Camera-type eye (tissue), 1 donor: ENCODE measurements at places on chromosomes 3 and 15. TPM values are rescaled to one million over a fixed set of nuclear protein-coding genes. Genes with fewer than 3 reads are reported as not detected.

Gene CCR3
- total RNA-seq: not detected

Gene PLAAT1
- total RNA-seq: 4.5 TPM

Gene CHRNB4
- 28.1 TPM for total RNA-seq

Gene AMT
- total RNA-seq: 13.3 TPM

Gene GOLGA8M
- total RNA-seq: 1.9 TPM

Gene BCL2A1
- 1.5 TPM for total RNA-seq

Gene PLA2G4D
- not detected for total RNA-seq

Gene POLQ
- total RNA-seq: 5.6 TPM

Gene TRIP4
- 27.2 TPM for total RNA-seq

Gene ZCWPW2
- 2.6 TPM for total RNA-seq

Gene STXBP5L
- total RNA-seq: 22.0 TPM

Gene GOLGA6B
- not detected for total RNA-seq

Gene FAM107A
- total RNA-seq: 18.9 TPM

Gene PRTG
- total RNA-seq: 34.4 TPM

Gene IQCF5
- total RNA-seq: not detected

Gene TMEM266
- 1.1 TPM for total RNA-seq

Gene SLC35A5
- total RNA-seq: 65.5 TPM

Gene LDHAL6B
- total RNA-seq: not detected

Gene DCUN1D1
- 58.7 TPM for total RNA-seq

Gene PRR20G
- not detected for total RNA-seq

Gene STAG1
- total RNA-seq: 121 TPM

Gene GCNT3
- 0.99 TPM for total RNA-seq

Gene C3orf62
- 7.5 TPM for total RNA-seq

Gene BSN
- 14.3 TPM for total RNA-seq

Gene MOBP
- not detected for total RNA-seq

Gene ISLR2
- total RNA-seq: 50.0 TPM

Gene TMEM45A
- total RNA-seq: 16.9 TPM

Gene SST
- not detected for total RNA-seq

Gene TMEM40
- 0.82 TPM for total RNA-seq

Gene NR1I2
- total RNA-seq: 0.38 TPM

Gene GASK1A
- total RNA-seq: 24.4 TPM

Gene TMC3
- 0.22 TPM for total RNA-seq

Gene HESX1
- total RNA-seq: 1.9 TPM

Gene CNTN4
- total RNA-seq: 98.5 TPM

Gene SPPL2A
- total RNA-seq: 83.6 TPM

Gene CORO2B
- 43.0 TPM for total RNA-seq

Gene CAPN3
- total RNA-seq: 28.4 TPM

Gene SLC28A2
- total RNA-seq: not detected

Gene C3orf80
- 0.66 TPM for total RNA-seq

Gene KATNBL1
- total RNA-seq: 110 TPM

Gene UROC1
- total RNA-seq: 0.11 TPM

Gene MESP1
- 1.2 TPM for total RNA-seq

Gene SV2B
- total RNA-seq: 112 TPM

Gene CHDH
- 9.1 TPM for total RNA-seq

Gene GPR27
- 9.1 TPM for total RNA-seq

Gene KBTBD12
- total RNA-seq: 6.0 TPM

Gene SSUH2
- total RNA-seq: 0.77 TPM

Gene CHMP2B
- 44.2 TPM for total RNA-seq

Gene SEMA5B
- 33.2 TPM for total RNA-seq

Gene CFAP100
- total RNA-seq: not detected

Gene ST3GAL6
- 7.3 TPM for total RNA-seq

Gene MKRN3
- total RNA-seq: 34.4 TPM

Gene TLR9
- not detected for total RNA-seq

Gene RASL12
- total RNA-seq: 18.6 TPM

Gene STAB1
- total RNA-seq: 53.9 TPM

Gene PPIP5K1
- total RNA-seq: 46.3 TPM

Gene COL8A1
- total RNA-seq: 40.2 TPM

Gene GOLGA8N
- 16.3 TPM for total RNA-seq

Gene CD86
- 4.0 TPM for total RNA-seq

Gene TNNC1
- total RNA-seq: 105 TPM
